ENCODE measurements at places on chromosomes 4 and X.

DNA sequence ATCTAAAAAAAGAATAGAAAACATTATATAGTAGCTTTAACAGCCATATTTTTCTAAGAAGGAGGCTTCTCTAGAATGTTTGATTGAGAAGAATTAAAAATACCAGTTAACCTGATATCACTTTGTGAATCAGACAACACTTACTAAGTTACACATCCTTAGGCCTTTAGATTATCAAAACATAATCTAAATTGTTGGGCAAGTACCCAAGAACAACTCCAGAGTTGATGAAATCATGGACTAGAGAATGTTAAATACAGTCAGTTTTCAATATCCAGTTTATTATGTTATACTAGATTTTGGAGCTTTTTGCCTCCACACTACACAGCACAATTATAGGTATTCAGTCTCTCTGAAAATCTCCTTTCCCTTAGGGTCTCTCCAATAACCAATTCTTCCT lies 39.6 kb downstream of the ARL13A start:
- no peak for DNase-seq

- no peak for DNase-seq
Observed at GRCh38 chrX:106484233-106484632, 127.5 kb upstream of the RADX start.

GRCh38 chr4:173859091-173859713 lies 329.2 kb upstream of the HAND2 start:
- DNase-seq = peak; percentile 6

- DNase-seq = no peak
Observed at GRCh38 chr4:37467223-37467622, 219.0 kb downstream of the RELL1 start.

DNA sequence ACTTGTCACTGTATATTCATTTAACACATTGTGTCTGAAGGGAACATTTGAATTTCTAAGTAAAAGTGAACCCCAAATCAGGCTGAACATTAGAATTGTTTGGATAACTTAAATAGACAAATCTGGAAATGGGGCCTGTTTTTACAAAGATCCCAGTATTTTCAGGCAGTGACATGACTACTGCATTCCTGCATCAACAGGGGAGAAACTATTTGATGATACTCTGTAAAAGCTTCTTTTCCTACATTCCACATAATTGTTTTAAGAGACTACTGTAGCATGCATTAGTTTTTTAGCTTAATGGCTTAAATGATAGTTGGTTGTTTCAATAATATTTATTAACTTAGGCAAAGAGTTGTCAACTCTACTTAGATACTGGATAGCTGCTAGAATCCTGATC lies 127.0 kb downstream of the PDS5A start:
- no peak for DNase-seq

- no peak for DNase-seq
Observed at GRCh38 chrX:17081968-17082367, 135.5 kb downstream of the REPS2 start.

GRCh38 chrX:3393581-3394111 lies 47.2 kb upstream of the MXRA5 start:
- DNase-seq = no peak

DNA sequence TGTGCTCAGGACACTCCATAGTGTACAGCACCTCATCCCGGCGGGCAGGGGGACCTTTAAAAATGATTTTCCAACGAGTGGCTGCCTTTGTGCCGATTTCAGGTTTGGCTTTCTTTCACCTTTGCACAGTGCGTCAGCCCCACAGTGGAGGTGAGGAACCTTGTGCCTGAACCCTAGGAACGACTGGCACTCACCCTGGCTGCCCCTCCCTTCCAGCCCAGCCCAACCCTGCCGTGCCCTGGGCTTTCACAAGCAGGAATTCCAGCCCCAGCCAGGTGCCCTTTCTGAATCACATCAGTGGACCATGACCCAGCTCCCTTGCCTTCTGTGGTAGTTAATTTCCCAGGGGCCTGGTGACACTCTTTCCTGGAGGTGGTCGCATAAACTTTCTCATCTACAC lies 1.3 kb downstream of the TMEM164 start:
- no peak for DNase-seq

DNA sequence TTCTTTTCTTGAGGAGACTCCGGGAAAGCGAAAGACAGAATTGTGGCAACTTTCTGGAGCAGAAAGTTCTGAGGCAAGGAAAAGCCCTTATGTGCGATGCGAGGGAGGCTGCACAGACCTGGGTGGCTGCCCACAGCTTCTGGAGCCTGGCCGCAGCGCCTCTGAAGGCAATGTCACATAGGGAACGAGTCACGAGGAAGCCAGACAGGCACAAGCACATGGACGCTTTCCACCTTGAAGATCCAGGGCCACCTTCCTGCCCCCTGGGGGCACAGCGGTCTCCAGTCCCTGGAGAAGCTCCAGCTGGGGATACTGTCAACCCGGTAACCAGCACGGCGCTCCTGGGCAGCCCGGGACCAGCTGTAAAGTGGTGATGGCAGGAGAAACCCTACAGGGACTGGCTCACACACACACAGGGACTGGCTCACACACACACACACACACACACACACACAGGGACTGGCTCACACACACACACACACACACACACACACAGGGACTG lies 69.8 kb downstream of the MTNR1A start:
- no peak for DNase-seq

DNA sequence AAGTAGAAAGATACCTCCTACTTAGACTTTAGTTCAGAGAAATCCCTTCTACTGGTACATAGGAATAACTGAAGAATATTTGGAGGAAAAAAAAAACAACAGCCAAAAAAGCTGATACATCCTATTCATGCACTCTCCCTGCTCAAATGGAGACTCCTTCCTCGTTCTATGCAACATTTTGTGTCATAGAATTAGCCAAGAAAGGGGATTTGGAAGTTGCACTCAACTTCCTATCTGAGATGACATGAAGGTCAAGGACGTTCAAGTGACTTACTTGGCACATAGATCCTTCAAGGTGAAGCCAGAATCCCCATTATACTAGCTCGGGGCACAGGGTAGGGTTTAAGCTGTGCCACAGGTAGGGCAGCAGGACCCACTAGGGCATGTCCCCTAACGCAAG lies 56.2 kb upstream of the S100G start:
- DNase-seq = no peak

DNA sequence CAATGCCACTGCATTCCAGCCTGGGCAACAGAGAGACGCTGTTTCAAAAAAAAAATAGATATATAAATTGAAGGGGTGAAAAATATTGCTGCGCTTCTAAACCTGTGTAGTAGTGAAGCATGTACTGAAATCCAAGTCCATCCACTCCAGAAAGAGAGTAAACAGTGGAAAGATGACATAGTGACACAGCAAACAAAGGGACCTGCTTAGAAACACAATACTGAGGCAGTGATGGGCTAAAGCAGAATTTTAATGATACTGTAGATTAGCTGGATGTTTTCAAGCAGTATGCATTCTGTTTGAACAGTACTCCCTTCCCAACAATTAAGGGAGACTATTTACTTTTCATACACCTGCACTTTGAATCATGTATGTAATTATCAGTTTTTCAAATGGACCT lies 42.5 kb downstream of the TFDP3 start:
- no peak for DNase-seq

Data from NCI-H2227 treated with DMSO at 0.1 percent for 48 hours (cell line).